ENCODE measurements at places on chromosomes 5 and 9.

DNA sequence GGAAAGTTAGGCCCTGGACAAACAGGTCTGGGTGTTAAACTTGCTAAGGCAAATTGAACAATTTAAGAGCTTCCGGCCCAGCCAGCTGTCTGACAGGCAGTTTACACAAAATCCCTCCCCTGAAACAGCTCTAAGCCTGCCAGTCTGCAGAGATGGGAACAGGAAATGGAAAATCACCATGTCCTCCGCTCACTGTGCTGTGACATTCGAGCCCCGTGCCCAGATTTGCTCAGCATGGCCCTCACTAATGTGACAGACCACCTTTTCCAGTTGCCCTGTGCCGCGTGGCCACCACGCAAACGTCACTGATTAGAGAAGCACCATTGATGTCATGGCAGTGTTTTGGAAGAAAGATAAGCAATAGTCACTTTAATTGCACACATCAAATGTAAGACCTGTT lies 41.0 kb downstream of the CCNJL start:
- no peak for DNase-seq

DNA sequence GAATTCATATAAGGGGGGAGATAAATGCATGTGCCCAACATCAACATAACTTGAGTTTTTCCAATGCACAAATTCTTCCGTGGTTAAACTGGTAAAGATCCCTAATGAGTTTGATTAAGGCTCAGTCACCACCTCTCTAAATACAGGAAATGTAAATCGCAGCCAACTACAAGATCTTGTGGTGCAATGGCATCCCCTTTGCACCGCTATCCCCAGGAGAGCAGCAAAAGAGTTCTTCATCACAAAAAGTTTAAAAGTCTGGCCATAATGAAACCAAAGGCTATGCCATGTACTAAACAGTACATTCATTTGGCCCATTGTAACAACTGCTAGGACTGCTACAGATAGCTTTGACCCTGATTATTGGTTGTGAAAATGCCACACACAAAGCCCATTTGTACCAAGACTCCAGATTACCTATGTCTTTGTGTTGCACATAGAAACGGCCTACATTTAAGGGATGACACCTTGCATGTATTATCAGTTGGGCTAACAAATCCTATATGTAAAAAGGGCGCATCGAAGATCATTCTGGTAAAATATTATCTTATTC lies 44.5 kb downstream of the ZNF608 start:
- no peak for DNase-seq

DNA sequence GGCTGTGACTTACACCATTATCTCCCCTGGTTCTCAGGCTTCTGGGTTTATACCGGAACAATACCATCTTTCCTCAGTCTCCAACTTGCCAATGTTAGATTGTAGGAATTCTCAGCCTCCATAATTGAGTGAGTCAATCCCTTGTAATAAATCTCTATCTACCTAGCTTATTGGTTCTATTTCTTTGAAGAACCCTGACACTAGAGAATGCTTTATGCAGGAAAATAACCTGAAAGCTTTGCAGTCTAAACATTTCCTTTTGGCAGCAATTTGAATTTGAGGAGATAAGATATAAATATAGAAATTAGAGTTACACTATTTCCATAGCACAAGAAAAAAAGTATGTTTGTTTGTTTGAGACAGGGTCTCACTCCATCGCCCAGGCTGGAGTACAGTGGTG lies 278.1 kb upstream of the CDH18 start:
- no peak for DNase-seq

DNA sequence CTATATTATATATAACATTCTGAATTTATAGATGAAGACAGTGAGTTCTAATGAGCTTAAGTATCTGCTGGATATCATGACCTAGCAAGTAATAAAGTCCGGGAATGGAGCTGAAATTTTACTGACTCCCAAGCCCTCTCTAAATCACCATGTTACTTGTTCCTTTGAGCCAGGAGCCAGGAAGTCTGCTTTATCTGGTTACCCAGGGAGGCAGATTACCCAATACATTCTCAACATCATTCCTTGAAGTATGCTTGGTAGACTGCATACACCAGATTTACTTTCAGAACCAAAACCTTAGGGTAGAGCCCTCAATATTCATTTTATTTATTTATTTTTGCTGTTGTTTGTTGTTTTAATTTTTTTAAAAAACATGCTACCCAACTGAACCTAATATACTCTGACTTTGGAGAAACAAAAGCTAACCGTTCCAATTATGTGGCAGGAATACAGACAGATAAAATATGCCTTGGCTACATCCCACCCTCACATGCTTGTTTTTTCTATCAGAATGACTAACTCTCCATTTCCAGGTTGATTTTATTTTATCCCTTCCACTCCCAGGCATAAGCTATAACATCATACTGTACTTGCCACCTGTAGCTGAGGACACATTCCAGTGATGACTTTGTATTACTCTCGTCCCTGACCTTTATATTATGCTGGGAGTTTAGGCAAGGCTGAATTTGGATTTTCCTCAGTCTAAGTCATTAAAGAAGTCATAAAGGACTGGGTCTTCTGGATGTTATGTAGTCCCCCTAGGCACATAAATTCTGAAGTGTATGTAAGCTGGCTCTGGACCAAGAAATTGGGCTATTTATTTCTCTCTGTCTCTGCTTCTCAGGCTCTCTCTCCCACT lies 82.0 kb downstream of the YIPF5 start:
- no peak for DNase-seq

DNA sequence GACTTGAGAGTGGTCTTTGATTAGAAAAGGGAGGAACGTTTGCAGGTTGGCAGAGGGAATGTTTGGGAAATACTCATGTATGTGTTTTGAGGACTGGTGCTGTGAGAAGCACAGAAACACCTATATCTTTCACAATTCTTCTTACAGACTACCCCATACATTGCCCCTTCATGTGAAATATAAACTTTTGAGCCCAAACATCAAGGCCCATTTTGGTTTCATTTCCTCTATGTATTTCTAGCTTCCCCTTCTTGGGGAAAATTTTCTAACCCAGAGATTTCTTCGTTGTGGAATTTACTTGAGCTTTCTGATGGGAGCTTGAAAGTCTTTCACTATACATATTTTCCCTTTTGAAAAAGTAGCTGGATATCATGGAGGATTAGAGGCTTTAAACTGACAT lies 67.6 kb downstream of the FYB1 start:
- no peak for DNase-seq

DNA sequence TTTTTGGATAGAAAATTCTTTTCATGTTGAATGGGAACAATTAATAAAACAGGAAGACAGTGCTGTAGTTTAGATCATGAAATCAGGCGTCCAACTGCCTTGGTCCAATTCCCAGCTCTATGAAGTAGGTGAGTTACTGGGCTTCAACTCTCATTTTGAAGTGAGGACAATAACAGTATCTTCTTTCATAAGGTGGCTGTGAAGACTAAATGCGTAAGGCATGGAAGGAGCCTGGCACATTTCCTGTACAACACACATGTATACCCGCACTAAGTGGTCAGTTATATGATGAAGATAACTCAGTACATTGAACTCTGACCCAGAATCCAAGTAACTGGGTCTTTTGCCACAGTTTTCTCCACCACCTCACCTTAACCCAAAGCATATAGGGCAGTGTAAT lies 120.6 kb downstream of the MED27 start:
- no peak for DNase-seq

GRCh38 chr5:169832304-169832703 lies 148.0 kb downstream of the INSYN2B start:
- DNase-seq: no peak

- DNase-seq: no peak
Observed at GRCh38 chr9:70020217-70020616, 23.4 kb upstream of the MAMDC2 start.

DNA sequence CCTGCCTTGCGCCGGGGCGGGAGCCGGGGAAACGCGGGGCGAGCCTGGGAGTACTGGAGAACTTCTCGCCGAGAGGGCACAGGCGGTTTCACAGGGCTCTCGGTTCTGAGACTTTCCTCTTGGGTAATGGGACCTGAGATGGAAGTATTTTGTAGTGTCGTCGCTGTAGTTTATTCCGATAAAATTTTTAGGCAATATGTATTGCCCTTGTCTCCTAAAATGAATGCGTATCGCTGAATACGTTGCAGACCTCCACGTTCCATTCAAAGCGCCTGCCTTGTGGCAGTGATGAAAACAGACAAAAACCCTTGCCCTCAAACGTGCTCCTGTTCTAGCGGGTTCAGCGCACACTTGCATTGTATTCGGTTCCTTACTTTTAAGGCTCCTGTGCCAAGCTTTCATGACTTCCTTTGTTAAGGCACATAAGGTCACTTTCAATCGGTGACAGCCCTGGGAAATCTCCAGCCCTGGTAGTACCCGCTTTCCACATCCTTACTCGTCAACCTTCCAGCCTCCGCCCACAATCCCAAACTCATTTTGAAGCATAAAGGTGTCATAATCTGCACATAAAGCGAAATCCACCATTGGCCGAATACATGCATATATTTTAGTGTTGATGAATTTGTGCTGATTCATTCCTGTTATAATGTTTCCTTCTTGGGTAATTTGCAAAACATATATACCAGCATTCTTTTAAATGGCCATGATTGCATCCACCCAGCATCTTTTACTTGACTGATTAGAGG lies 694 bp downstream of the RMI1 start:
- DNase-seq: peak; percentile 31

DNA sequence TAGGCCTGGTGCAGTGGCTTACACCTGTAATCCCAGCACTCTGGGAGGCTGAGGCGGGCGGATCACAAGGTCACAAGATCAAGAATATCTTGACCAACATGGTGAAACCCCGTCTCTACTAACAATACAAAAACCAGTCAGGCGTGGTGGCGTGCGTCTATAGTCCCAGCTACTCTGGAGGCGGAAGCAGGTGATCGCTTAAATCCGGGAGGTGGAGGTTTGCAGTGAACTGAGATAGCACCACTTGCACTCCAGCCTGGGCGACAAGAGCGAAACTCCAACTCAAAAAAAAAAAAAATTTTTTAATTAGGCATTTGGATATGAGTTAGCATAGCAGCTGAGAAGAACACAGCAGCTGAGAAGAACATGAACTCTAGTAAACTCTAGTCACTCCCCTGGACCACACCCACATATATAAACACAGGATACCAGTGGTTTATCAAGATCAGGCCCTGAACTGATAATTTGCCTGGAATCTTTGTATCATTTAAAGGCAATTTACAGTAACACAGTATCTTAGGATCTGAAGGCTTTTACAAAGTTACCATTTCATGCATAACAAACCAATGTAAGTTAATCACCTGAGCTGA lies 4.6 kb upstream of the UGCG start:
- DNase-seq: peak; percentile 53

DNA sequence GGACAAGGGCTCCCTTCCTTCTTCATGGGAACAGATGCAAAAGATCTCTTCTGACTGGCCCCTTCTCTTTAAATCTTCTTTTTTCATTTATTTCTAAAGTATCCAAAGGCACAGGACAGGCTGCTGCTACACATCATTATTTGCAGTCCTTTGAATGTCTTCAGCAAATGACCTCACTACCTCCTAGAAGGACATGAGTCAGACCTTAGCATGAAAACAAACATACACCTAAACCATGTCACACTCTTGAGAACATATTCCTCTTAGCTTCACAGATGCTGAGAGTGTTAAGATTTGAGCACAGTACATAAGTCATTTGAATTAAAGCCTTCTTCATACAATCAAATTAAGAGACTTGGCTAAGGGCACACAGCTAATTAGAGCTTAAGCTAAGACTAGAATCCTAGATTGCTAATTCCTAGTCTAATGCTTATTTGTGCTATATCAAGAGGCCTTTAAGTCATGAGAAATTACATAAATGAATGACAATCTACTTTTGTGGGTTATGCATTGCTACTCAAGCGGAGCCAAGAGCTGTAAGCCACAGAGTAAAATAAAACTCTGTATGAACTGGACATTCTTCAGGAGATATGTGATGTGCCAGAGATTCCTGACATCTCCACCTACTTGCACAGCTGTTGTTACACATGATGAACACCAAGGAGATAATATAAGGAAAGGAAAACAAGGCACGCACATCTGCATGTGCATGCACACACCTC lies 109.1 kb upstream of the PTGER4 start:
- no peak for DNase-seq

GRCh38 chr5:125536095-125536494 lies 789.7 kb upstream of the ZNF608 start:
- DNase-seq: no peak

GRCh38 chr5:178334861-178335260 lies 102.3 kb upstream of the PHYKPL start:
- DNase-seq: no peak

GRCh38 chr9:37623267-37623666 lies 27.5 kb upstream of the FRMPD1 start:
- DNase-seq: no peak

GRCh38 chr9:114051281-114051680 lies 26.8 kb downstream of the AMBP start:
- no peak for DNase-seq
